ENCODE measurements at places on chromosomes 2 and 18. TPM values are rescaled to one million over a fixed set of nuclear protein-coding genes. Genes with fewer than 3 reads are reported as not detected.

SPC25 gene
- total RNA-seq, result not detected

DNA sequence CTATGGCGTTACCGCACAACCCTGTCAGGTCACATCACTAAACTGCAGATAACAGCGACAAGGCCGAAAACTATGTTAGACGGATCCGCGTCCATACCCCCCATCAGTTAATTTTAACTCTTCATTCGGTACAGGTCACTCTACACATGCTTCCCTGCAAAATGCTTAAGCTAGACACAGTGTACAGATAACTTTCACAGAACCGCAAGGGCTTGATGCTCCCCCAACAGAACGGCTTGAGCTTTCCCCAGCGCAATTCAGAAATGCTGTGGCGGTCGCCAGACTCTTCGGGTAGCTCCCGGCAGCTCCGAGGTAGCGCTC lies 283 bp upstream of the RBBP8 start:
- H3K4me1 ChIP-seq, result no peaks in the 10 kb centered on the region
- no peaks in the 10 kb centered on the region for H3K27me3 ChIP-seq
- H3K36me3 ChIP-seq, result no peaks in the 10 kb centered on the region
- H3K4me3 ChIP-seq, result peak overlapping the region; percentile 81
- no peak for DNase-seq

DNA sequence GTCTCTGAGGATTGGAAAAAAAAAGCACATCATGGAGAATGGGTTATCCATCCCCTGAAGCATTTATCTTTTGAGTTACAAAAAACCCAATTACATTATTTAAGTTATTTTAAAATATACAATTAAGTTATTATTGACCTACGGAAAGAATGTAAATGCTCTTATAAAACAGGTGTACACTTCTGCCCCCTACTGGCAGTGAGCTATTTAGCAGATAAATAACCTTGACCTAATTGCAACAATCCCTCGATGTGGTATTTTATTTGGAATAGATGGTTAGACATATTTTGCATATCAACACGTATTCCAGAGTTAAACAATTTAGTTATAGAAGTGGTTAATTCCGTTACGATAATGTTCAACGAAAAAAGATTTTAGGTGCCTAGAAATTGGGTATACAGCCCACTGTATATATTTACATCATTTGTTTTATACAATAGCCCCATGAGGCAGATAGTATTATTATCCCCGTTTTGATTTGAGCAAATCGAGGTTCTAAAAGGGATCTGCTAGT lies 9.1 kb upstream of the DAW1 start:
- H3K27me3 ChIP-seq, result no peaks in the 10 kb centered on the region
- H3K4me1 ChIP-seq, result peaks cover 10% of the 10 kb centered on the region
- H3K4me3 ChIP-seq, result no peak overlapping the region
- H3K36me3 ChIP-seq, result no peaks in the 10 kb centered on the region
- peak overlapping the region; percentile 77 for H3K27ac ChIP-seq
- peak; percentile 46 for DNase-seq

DNA sequence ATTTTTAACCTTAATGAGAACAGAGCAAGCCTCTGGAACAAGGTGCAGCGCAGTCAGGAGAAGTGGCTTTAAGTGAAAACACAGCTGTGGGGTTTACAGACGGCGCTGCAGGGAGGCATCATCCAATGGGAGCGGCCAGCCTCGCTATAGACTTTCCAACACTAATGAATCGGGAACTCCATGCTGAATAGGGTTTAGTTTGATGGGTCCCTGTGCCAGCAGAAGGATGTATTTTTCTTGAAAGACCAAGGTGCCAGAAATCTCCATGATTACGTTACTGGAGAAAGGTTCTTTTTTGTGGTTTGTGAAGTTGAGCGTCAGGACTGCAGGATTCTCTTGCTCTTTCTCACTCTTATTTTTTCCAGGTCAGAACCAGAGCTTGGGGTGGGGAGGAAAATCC lies 87.9 kb upstream of the ALPP start:
- H3K27me3 ChIP-seq, result no peaks in the 10 kb centered on the region
- no peak for DNase-seq
- no peak overlapping the region for H3K4me3 ChIP-seq
- H3K27ac ChIP-seq, result no peak overlapping the region

CACNB4 gene
- 2.1 TPM for total RNA-seq

DNA sequence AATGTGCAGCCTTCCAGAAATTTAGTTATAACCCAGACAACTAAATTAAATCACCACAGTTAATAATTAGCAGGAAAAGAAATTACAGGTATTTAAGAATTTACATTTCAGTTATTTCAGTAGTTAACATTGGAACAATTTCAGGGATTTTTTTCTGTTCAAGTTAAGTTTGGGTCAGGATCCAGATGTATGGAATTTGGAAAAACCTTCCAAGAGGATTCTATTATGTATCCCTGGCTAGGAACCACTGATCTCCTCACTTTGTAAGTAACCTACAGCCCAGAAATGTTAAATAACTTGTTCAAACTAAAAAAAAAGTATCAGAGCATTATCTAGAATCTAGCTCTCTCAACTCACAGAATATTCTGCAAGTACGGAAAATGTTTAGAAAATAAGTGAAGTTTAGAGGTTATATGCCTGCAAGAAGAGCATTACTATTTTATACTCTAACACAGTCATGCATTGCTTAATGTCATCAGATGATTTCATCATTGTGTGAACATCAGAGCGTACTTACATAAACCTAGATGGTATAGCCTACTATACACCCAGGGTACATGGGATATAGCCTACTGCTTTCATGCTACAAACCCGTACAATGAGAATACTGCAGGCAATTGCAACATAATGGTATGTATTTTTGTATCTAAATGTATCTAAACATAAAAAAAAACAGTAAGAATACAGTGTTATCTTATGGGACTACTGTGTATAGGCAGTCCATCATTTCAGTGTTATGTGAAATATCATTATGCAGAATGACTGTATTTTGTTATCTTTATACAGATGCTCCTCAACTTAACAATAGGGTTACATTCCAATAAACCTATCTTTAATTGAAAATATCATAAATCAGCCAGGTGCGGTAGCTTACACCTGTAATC lies 6.1 kb downstream of the NCKAP1 start:
- no peaks in the 10 kb centered on the region for H3K36me3 ChIP-seq
- peaks cover 2% of the 10 kb centered on the region for H3K4me1 ChIP-seq
- no peak for DNase-seq
- H3K4me3 ChIP-seq, result no peak overlapping the region
